A549 treated with ZK216348 at 1 μM for 4 hours (cell line): ENCODE measurements at places on chromosomes 3 and 15. TPM values are rescaled to one million over a fixed set of nuclear protein-coding genes. Genes with fewer than 3 reads are reported as not detected.

Gene ABI3BP
- 0.98 to 1.8 TPM (median 1.6 TPM) in 5 replicates for total RNA-seq

Gene FAM81A
- total RNA-seq, result 10.6 to 14.8 TPM (median 12.0 TPM) in 5 replicates

Gene STRA6
- total RNA-seq, result 39.9 to 95.5 TPM (median 71.4 TPM) in 5 replicates

Gene CLDN18
- not detected in 5 replicates for total RNA-seq

Gene A4GNT
- not detected in 5 replicates for total RNA-seq

Gene WNT7A
- total RNA-seq, result 0.05 to 0.48 TPM (median 0.14 TPM) in 5 replicates

Gene AGBL1
- total RNA-seq, result not detected in 5 replicates

Gene PLSCR5
- not detected in 5 replicates for total RNA-seq

Gene TMEM62
- total RNA-seq, result 5.8 to 9.7 TPM (median 8.0 TPM) in 5 replicates

Gene P3H2
- 26.7 to 37.7 TPM (median 35.2 TPM) in 5 replicates for total RNA-seq

Gene DUOX2
- total RNA-seq, result 0.05 to 0.09 TPM (median 0.05 TPM) in 4 of 5 replicates, not detected in the other

Gene SPATA16
- total RNA-seq, result not detected in 5 replicates

Gene EPHB3
- 0.23 to 0.70 TPM (median 0.27 TPM) in 5 replicates for total RNA-seq

Gene SNAP23
- total RNA-seq, result 16.5 to 55.9 TPM (median 18.4 TPM) in 5 replicates

Gene SPINK8
- total RNA-seq, result not detected in 5 replicates

Gene CD200R1
- total RNA-seq, result 0.06 to 0.07 TPM in 2 of 5 replicates, not detected in the others

Gene B3GALNT1
- 0.15 to 0.21 TPM (median 0.16 TPM) in 4 of 5 replicates, not detected in the other for total RNA-seq

Gene LSG1
- 31.8 to 33.7 TPM (median 32.2 TPM) in 5 replicates for total RNA-seq

Gene SH2D7
- total RNA-seq, result not detected in 5 replicates

Gene ZNF502
- total RNA-seq, result 1.6 to 2.5 TPM (median 2.1 TPM) in 5 replicates

Gene RBM15B
- 16.3 to 22.6 TPM (median 20.8 TPM) in 5 replicates for total RNA-seq

Gene KIF23
- total RNA-seq, result 76.1 to 117 TPM (median 79.0 TPM) in 5 replicates
